LHCN-M2 (cell line): ENCODE measurements at places on chromosomes 16 and 17. TPM values are rescaled to one million over a fixed set of nuclear protein-coding genes. Genes with fewer than 3 reads are reported as not detected.

Gene KRT31
- total RNA-seq: not detected in 2 replicates

Gene CAPN15
- 66.5 and 71.1 TPM in 2 replicates for total RNA-seq

Gene CACNG1
- 0.57 TPM in 1 of 2 replicates, not detected in the other for total RNA-seq

Gene LAT
- 1.2 and 1.8 TPM in 2 replicates for total RNA-seq

Gene TOX3
- not detected in 2 replicates for total RNA-seq

Gene PIPOX
- total RNA-seq: 0.38 and 1.7 TPM in 2 replicates

Gene SOCS3
- total RNA-seq: 29.3 and 32.8 TPM in 2 replicates

Gene SLC38A8
- not detected in 2 replicates for total RNA-seq

Gene CFAP97D1
- total RNA-seq: under 0.01 and 0.06 TPM in 2 replicates

GRCh38 chr16:28935924-28936783 is 4.4 kb downstream of the CD19 start:
- DNase-seq: peak; percentile 70

- no peak for DNase-seq
These were observed 10.8 kb upstream of the HASPIN start for GRCh38 chr17:3712811-3713463.

- no peak for DNase-seq
These were observed 225.4 kb upstream of the HS3ST3A1 start for GRCh38 chr17:13827118-13827517.

- no peak for DNase-seq
These were observed 304.4 kb upstream of the AXIN2 start for GRCh38 chr17:65865715-65866425.

- no peak for DNase-seq
These were observed 24.0 kb downstream of the TNRC6A start for GRCh38 chr16:24753437-24753836.

DNA sequence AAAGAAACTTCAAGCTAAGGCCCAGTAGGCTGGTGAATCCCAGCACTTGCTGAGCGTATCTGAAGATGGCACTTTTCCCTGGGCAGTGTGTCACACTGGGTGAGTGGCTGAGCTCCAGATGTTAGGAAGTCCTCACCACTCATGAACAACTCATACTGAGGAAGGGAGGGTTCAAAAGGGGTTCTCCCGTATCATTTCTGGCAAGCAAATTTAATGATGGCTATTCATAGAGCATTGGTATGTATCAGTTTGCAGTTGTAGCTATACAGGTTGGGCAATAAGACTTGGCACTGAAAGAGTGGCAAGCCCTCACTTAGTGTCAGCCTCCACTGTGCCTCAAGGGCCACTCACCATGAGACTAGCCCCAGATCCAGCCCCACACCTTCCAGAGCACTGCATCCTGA is 10.7 kb downstream of the GFOD2 start:
- peak; percentile 37 for DNase-seq

DNA sequence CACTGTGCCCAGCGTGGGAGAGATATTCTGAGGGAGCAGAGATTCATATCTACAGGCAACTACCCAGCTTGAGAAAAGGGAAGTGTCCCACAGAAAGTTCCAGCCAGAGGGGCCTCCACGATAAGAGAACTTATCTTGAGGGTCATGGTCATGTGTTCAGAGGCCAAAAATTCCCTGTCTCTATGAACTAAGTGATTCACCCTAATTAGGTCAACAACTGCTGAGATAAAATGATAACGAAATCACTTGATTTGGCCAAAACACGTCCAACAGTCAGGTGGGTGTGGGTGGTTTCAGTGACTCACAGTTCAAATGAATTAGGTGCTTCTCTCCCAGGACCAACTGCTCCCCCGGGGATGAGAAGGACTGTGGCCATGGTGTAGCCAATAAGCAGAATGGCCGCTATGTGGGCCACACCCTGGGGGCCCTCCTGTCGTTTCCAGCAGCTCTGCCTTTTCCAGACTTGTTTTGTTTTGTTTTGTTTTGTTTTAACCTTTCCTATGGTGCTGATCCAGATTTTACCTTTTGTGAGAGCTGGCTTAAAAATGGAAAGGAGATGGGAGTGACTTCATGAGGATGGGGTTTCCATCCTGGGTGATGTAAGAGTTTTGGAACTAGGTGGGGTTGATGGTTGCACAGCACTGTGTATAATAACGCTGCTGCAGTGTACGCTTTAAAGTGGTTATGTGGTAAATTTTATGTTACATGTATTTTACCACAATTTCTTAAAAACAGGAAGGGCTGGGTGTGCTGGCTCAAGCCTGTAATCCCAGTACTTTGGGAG is 8.7 kb downstream of the DNAI2 start:
- DNase-seq: no peak

DNA sequence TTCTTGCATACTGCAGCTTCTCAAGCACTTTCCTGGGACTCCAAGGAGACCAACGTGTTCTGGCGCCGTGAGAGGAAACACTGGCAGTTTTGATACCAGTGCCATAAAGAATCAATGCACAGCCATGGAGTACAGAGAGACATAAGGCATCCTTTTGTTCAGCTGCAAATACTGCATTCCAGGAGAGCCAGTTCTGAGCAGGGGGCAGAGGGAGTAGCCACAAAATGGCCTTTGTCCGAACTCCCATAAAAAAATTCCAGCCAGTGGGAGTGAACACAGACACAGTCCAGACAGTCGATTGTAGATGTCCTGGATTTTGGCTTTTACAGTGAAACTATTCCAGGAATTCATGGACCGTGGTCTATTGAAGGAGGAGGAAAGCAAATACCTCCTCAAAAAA is 36.2 kb upstream of the TEKT3 start:
- DNase-seq: peak; percentile 72

GRCh38 chr16:56450275-56450985 is 702 bp downstream of the NUDT21 start:
- DNase-seq: peak; percentile 19

GRCh38 chr17:57707892-57708291 is 37.2 kb downstream of the CCDC182 start:
- peak; percentile 57 for DNase-seq

GRCh38 chr17:63479495-63480184 is 2.8 kb downstream of the ACE start:
- no peak for DNase-seq
